Activated CD4-positive, CD25-positive, alpha-beta regulatory T cell (primary cell): ENCODE measurements at places on chromosomes 3 and 15.

GRCh38 chr15:96160269-96160668 lies 170.2 kb upstream of the NR2F2 start:
- no peak for DNase-seq

DNA sequence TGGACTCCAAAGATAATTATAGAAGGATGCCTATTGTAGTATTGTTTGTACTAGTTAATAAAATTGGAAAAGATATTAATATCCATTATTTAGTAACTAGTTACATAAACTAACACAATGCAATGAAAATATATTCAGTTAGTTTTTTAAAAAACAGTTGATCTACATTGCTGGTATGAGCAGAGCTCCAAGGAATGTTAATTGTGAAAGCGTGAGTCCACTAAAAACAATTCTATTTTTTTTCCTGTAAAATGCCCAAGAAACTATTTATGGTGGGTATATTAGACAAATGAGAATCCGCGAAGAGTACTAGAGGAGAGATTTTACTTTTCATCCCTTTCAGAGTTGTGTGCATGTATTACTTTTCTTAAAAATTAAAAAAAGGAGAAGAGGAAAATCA lies 104.3 kb downstream of the MCTP2 start:
- DNase-seq: no peak

DNA sequence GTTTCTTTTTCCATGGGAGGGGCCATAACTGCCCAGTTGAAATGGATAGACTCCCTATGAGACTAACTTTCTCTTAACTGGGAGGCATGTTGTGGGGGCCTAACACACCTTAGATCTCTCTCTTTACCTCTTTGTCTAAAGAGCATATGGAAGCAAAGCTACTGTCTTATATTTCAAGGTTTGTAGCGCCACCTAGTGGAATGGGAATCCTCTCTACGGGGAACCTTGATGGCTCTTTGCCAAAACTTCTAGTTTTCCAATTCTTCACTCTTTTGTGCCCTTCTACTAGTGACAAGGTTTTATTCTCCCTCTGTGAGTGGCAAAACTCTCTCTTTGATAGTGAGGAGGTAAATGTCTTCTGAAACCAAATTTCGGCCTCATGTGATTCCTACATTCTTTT lies 1030.4 kb upstream of the CADM2 start:
- DNase-seq: no peak

DNA sequence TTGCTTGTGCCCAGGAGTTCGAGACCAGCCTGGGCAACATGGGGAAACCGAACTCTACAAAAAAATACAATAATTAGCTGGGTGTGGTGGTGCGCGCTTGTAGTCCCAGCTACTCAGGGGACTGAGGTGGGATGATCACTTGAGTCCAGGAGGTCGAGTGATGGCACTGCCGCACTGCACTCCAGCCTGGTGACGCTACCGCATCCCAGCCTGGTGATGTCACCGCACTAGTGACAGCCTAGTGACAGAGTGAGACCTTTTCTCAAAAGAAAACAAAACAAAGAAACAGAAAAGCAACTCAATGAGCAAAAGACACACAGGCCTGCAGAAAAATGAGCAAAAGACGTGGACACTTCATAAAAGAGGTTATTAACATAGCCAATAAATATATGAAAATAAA lies 19.9 kb upstream of the SYNM start:
- DNase-seq: no peak

- DNase-seq: no peak
Observed at GRCh38 chr3:129658110-129658843, 51.8 kb upstream of the PLXND1 start.

GRCh38 chr3:32836601-32837000 lies 18.8 kb downstream of the TRIM71 start:
- DNase-seq: no peak

GRCh38 chr3:178810181-178810580 lies 261.4 kb downstream of the ZMAT3 start:
- no peak for DNase-seq

- DNase-seq: no peak
Observed at GRCh38 chr15:29034593-29035335, 149.0 kb downstream of the APBA2 start.

GRCh38 chr3:20069178-20069532 lies 28.9 kb downstream of the KAT2B start:
- DNase-seq: no peak
